Kidney glomerular epithelial cell (primary cell): ENCODE measurements at places on chromosomes 5 and 9.

DNA sequence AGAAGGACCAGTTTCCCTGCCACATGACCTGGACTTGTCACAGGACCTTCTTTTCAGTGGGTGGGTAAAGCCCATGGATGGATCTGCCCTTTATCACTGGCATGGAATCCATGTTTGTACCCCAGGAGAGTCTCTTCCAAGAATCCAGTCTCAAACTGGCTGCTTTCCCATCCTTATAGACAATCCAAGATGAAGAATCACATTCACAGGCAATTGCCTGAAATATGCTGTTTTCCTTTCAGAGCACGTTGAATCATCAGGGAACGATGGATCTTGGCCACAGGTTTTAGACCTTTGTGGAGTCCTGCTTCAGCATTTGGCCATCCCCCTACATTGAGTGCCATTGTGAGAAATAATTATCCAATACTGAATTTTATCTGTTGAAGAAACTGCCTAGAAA is 319.8 kb downstream of the ASTN2 start:
- DNase-seq = no peak

DNA sequence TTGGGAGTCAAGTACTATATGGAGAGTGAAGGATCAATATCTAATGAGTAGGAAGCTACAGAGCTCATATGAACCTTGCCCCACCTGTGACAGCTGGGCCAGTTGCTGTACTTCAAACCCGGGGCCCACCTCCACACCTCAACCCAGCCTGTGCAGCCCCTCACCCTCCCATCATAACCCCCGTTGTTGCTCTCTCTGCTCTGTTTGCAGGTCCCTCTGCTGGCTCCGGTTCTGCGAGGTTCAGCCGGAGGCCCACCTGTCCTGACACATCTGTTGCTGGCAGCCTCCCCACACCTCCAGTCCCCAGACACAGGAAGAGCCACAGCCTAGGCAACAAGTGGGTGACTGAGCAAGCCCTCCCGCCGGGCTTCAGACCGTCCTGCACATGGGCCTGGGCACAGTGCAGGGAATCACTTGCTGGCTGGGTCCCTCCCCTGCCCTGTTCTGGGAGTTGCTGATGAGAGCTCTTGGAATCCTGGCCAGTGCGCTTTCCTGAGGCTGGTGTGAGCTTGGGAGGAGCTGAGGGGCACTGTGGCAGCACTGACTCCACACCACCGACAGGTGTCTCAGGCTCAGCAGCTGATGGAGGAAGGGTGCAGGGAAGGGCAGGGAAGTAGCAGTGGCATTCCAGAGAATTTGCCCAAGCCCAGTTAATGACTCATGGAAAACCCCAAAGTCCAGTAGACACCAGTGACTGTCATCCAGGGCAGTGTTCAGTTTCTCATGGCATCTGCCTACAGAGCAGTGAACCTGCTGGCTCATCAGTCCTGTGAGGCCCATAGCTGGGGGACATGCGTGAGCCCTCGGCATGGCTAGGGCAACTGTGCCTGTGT is 69.5 kb upstream of the GARNL3 start:
- DNase-seq = peak; percentile 18

DNA sequence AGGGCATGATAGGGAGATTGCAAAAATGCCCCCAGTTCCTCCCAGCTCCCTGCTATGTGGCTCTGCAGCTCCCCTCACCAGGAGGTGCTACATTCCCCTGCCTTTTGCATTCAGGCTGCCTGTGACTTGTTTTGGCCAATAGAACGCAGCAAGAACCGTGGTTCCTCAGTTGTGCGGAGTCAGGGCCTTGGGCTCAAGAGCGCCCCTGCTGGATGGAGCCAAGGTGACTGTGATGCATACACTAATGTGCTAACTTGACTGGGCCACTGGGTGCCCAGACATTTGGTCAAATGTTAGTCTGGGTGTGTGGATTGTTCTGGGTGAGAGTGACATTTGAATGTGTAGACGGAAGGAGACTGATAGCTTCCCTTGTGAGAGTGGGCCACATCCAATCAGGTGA is 123.3 kb upstream of the MVB12B start:
- no peak for DNase-seq

DNA sequence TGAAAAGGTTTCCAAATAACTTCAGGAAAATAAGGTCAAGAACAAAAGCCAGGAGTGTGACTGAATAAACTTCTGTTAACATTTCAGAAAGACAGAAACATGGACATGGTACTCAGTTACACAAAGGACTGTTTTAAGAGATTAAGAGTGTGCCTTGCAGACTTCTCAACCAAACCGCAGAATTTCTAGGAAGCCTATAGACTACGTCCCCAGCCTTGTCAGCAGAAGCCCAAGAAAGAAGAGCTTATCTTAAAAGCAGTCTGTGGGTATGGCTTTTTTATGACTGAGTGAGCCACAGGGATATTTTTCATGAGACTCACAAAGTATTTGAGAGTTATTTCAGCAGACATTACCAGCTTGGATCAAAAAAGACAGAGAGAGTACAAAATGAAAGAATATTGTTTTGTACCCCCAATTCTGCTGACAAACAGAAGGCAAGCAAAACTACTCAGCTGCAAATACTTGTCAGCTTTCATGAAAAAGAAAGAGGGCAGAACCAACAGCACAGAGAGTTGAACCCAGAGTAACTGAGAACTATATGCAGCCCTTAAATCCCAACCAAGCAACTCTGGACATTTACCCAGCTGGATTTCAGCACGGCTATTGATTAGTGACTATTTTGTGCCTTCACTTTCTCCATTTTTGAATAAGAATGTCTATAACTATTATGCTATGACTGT is 711.0 kb upstream of the CTNND2 start:
- no peak for DNase-seq

DNA sequence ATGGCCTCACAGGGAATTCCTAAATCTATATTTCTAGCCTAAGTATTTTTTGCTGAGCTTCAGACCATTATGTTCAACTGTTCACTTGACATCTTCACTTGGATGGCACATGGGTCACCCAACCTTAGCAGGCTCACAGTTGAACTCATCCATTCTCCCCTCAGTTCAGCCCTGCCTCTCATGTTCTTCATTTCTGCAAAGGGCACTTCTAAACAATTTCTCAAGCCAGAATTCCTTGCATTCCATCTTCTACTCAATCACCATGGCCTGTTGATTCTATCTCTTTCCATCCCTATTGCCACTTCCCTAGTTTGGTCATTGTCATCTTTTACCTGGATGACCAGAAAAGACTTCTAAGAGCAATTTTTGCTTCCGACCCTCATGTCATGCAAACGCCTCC is 7.3 kb upstream of the RGS3 start:
- DNase-seq = no peak

GRCh38 chr9:112820881-112821280 is 69.8 kb downstream of the SLC46A2 start:
- DNase-seq = no peak

GRCh38 chr9:16092142-16093091 is 539.6 kb downstream of the CCDC171 start:
- DNase-seq = no peak

GRCh38 chr5:10513501-10514442 is 50.1 kb upstream of the ANKRD33B start:
- DNase-seq = peak; percentile 98

- DNase-seq = no peak
Measured at GRCh38 chr5:582936-583635, 29.1 kb upstream of the CEP72 start.

DNA sequence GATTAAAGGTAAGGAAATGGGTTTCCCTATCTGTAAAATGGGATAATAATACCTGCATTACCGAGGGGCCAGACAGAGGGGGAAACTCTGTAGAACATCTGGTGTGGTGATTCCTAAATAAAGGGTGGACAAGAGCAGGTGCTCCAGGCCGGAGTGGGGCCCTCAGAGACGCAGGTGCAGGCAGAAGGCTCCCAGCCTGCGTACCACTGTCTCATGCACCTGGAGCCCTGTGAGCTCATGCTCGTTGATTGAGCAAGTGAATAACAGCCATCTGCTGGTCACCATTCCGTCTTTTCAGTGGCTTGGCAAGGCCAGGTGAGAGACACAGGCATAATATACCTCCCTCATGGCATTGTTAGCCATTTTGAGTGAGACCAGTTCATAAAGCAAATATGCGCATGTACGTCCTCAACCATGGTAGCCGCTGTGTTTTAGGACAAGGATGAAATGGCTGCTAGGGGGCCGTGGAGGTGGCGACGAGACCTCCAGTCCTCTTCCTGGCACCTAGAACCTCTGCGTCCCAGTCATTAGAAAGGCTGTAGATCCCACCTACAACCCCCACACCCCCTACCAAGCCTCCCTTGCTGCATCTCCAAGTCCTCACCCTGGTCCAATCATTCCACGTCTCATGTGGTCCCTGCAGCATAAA is 198.0 kb upstream of the MVB12B start:
- no peak for DNase-seq

DNA sequence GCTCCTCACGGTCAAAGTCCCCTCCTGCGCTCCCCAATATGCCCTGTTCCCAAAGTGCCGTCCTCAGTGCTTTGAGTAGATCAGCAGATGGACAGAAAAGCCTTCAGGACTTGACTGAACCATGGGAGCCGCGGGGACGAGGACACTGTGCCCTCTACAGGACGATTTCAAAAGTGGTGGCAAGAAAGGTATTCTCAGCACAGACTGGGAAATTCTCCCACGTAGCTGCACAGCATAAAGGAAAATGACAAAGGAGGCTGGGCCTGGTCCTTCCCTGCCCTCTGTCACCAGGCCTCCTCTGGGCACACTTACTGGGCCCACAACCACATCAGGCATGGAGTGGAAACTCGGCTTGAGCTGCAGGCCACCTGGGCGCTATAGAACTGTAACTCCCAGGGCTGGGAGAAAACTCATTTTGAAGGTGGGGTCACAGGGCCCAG is 16.7 kb upstream of the MTMR12 start:
- peak; percentile 74 for DNase-seq

DNA sequence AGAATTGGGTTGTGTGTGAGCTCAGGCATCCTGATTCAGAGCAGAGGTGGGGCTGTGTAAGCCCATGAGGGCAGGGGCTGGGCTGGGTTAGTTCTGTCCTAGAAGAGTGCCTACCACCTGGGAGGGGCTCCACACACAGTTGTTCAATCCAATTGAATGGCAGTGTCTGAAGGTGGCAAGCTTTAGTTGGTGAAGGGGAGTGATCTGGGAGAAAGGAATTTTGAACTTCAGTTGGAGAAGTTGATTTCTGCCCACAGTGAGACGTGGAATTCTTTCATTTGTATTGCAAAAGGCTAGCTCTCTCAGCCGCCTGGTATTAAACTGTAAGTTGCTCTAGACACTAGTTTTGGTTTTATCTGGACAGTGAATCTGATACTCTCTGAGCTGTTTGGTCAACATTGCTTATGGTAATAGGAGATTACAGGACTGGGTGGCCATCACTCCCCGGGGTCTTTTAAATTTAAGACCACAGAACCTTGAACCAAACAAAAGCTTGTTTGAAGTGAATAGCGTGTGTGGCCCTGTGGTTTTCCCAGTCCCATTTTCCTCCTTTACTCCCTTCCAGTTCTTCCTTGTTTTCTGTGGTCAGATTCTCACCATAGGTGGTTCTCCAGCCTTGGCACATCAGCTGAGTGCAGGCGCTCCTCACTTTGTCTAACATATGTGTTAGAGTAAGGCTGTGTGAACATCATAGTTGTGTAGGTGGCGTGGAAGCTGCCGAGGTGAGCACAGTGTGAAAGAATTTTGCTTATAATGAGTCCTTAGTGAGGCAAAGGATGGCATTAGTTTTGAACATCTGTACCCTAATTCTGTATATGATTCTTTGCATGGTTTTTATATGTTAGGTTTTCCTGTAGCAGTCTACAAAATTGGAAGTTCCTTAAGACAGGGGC is 78.0 kb downstream of the ARHGAP26 start:
- DNase-seq = peak; percentile 22

DNA sequence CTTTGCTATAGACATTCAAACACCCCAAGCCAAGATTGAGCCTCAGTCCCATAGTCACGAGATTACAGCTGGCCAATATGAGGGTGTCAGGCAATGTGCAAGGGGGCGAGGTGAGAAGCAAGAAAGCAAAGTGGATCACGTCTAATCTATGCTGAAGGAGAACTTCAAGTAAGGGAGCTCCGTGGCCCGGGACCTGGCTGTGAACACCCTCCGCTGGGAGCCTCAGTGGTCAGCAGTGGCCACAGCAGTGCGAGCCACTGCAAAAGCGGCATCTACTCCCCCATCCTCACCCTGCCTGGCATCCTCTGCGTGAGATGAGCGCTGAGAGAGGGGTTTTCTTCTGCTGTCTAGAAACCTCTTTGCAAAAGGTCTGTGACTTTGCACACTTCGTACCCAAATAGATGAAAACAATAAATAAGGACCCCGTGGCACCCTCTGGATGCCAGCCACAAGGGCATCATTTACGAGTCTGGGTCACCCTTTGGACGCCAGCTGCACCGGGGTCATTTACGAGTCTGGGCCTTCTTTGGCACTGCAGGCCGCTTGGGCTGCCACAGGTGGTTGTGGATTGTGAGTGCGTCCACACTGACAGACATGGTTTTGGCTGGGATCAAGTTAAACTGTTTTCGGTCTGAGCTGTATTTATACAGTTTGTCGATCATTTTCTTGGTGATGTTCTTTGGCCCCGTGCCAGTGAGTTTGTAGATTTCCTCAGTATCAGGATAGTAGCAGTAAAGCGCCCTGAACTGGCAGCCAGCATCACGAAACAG is 96.4 kb downstream of the CAMSAP1 start:
- DNase-seq = no peak

DNA sequence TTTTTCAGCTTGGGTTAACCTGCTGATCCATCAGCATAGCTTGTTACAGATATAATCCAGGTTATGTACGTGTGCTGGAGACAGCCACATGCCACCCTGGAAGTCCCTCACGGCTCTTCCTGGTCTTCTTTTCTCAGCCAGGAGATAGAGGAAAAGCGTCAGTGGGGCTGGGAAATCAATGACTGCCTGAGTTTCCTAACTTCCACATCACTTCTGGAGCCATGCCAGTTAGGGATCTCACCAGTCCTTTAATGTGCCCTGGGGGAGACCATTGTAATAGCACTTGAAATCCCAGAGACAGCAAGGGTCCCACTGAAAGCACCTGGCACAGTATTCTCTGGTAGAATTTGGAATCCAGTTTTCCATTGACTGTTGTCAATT is 29.2 kb downstream of the ANXA2R start:
- no peak for DNase-seq

DNA sequence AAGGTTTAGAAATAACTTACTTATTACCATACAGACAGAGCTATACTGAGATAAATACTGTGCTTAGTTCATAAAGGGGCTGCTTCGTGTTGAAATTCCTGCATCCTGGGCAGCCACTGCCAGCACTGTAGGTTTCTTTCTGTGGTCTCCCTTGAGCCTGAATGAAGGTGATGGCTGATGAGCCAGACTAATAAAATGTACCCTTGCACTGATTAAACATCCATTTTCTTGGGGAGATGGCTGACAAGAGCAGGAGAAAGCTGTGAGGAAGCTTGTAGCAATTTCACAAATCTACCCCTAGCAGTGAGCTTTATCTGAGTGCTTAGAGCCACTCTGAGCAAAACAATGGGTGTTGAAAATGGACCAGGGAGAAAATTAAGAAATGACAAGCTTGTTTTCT is 23.3 kb upstream of the ZSWIM6 start:
- DNase-seq = no peak

- no peak for DNase-seq
Measured at GRCh38 chr5:105740242-105740641, 1930.5 kb downstream of the EFNA5 start.

DNA sequence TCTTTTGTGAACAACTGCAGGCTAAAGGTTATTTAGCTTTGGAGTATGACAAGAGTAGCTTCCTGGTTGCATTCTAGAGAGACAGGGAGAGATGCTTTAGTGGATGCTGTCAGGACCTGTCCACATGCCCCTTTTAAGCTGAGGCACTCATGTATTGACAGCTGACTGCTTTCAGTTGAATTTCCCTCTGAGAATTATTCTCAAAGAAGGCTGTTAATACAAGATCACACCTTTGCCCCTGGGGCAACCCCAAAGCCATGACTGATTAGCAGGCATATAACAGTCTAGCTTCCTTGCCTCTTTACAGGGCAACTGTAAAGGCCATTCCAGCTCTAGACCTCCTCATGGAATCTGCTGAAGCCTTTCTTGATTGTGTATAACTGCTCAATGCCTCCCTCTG is 117.6 kb upstream of the ATP10B start:
- DNase-seq = no peak
